ENCODE measurements at places on chromosomes 6 and 20.

GRCh38 chr6:25642667-25643328 lies 9.2 kb upstream of the SCGN start:
- DNase-seq, result no peak

DNA sequence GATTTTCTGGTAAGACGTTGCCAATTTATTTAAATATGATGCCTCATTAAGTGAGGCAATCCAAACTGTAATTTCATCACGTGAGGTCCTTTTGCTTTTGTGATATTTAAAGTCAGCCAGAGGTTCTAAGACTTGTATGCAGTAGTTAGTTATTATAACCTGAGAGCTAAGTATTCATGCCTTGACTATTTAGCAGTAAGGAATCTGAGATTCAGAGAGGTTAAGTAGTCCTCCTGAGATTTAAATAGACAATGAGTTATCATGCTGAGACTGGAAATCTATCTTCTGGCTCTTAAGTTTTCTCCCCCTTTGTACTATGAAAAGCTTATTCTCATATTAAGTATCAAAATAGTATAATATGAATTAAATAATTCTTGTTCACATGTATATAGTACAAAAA lies 158.0 kb downstream of the UTRN start:
- DNase-seq, result no peak

DNA sequence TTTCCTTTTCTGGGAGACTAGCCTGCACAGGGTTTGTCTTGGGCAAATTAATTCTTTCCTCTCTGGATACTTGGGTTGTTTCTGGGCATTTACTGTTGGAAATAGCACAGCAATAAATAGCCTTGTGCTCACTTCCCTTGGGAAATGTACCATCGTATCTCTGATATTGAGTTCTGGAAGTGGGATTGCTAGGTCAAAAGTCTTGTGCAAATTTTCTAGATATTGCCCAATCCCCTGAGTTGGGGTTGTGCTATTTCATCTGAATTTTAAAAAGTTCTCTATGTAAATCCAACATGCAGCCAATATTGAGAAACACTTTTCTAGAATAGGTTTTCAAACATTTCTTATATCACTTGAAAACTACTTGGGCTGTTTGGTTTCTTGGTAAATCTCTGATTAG lies 64.0 kb upstream of the ELOVL5 start:
- no peak for DNase-seq

GRCh38 chr6:106199998-106200397 lies 113.9 kb downstream of the PRDM1 start:
- DNase-seq, result no peak

DNA sequence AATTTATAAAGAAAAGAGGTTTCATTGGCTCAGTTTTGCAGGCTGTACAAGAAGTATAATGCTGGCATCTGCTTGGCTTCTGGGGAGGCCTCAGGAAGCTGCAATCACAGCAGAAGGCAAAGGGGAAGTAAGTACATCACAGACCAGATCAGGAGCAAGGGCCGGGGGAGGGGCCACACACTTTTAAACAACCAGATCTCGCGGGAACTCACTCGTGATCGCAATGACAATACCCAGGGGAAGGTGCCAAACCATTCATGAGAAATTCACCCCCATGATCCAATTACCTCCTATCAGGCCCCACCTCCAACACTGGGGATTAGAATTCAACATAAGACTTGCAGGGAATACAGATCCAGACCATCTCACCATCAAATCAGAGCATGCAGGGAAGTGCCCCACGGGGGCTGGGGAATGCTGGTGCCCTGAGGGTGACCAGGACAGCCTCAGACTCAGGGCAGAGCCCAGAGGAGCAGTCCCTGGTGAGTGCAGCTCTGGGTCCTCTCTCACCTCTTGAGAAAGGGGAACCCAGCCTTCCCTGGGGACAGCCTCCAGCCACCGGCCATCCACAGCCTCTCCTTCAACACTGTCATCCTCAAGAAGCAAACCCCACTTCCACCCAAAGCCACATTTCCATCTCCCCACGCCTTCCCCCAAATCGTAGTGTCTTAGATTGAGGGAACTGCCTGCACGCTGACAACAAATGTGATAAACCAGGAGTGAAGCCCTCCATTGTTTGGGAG lies 80.7 kb downstream of the ANKRD60 start:
- DNase-seq, result no peak

DNA sequence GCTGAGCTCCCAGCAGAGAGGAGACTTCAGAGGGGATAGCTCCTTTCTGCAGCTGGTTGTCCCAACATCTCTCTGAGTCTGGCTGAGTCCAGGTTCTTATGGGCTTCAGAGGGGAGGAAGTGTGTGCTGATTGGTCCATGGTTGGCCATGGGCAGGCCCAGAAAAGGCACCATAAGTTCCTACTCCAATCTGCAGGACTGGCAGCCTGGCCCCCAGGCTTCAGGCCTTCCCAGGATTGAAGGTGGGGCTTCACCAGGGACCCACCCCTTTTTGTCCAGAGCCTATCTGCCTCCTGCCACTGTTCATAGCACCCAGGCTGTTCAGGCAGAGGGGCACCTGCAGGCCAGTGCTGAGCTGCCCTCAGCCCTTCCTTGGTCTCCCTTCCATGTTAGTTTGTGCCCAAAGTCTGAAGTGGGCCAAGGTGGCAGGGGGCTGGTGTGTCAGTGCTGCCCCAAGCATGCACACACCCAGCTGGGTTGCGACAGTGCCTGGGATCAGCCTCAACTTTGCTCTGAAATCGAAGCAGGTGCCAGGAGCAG lies 21.6 kb upstream of the TOP1 start:
- DNase-seq, result no peak

GRCh38 chr6:154410619-154411072 lies 54.0 kb upstream of the IPCEF1 start:
- no peak for DNase-seq

DNA sequence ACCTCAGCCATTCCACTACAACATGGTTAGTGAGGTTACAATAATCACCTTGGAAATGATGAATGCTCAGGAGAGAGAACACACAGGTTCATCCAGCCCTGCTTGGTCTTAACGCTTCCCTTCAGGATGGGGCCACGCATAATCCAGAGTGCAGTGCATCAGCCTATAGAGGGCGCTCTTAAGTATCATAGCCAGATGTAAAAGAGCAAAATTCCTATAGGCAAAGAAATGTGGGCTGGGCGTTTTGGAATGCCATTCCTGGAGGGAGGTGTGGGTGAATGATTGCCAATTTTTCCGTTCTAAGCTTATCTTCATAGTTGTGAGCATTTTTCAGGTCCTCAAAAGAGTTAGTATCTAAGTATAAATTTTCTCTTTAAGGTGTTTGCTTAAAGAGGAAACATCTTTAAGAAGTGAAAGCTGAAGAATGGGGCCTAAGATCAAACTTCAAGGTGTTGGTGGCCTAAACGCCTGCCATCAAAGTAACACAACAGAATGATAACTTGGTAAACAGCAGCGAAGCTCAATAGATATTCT lies 1.8 kb downstream of the RIPOR2 start:
- DNase-seq, result no peak

DNA sequence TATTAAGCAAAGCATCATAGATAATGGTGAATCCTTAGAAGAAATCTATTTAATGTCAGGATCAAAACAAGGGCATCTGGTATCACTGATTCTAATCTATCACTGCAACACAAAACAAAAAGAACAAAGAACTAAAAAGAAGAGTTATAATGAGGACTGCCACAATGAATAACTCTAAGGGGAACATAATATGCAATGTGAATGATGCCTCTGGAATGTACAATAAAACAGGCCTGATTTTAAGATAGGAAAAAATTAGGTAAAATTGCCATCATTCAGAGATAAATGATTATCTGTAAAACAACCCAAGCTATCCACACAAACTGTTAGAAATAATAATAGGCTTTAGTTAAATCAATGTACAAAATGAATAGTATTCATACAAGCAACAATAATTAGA lies 936.7 kb upstream of the CITED2 start:
- DNase-seq, result no peak

- DNase-seq, result peak; percentile 52
Measured at GRCh38 chr6:105087571-105088211, 92.1 kb downstream of the POPDC3 start.

DNA sequence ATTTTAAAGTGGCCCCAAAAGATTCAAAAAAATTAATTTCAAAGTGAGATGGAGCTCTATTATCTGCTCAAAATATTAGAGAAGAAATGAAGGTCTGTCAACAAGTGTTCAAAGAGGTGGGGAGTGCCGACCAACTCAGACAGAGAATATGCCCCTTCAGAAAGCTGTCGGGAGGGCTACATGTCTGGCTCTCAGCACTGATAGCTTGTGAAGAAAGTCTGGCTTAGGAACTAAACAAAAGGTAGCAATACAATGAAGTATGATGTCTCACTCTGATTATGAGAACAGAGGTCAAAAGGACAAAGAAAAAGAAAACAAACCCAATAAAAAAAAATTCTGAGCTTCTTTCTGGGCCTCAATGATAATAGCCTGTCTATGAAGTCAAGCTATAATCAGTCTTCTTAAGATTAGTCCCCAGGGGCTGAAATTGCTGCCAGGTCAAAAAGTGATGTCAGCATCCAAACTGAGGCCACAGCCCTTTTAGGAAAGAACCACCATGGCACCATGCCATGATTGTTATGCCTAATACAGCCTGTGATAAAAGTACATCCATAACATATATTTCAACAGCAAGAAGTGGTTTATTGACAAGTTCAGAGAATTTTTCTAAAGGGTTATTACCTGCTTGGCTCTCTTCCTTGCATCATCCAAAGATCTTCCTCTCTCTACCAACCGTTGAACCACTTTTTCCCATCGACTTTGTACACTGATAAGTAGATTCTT lies 150.9 kb downstream of the DST start:
- DNase-seq, result no peak

- no peak for DNase-seq
Measured at GRCh38 chr20:38253571-38253970, 7.0 kb downstream of the KIAA1755 start.

GRCh38 chr6:64644024-64644423 lies 1008.4 kb downstream of the PHF3 start:
- DNase-seq, result no peak

DNA sequence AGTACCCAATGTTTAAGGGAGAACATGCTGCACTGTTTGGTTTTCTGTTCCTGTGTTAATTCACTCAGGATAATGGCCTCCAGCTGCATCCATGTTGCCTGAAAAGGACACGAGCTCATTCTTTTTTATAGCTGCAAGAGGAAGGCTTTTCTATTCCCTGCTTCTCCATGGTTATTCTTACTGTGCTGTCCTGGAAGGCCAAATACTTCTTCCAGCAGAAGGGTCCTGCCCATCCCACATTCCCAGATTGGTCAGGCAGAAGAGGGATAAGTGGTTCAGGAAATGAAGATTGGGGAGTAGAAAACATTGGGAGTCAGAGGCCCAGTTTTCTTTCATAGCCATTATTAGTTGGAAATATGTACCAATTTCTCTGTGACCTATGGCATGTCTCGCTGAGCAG lies 122.4 kb downstream of the TCP11 start:
- DNase-seq, result no peak

GRCh38 chr6:160447350-160447749 lies 99.2 kb downstream of the SLC22A3 start:
- DNase-seq, result no peak

GRCh38 chr6:399785-400534 lies 8.4 kb downstream of the IRF4 start:
- no peak for DNase-seq

DNA sequence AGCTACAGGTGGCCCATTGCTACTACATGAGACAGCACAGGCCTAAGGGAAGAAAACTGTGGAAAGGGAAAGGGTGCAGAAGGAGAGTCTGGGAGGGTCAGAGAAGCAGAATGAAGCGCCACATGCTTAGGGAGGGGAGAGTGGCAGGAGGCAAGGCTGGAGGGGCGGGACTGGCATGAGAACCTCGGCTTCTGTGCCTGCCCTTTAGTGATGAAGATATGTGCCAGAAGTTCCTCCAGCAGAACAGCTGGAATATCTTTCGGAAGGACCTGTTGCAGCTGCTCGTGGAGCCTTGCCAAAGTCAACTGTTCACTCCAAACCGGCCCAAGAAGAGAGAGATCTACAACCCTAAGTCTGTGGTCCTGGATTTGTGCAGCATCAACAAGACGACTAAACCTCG lies 61.8 kb downstream of the CNBD2 start:
- no peak for DNase-seq

- no peak for DNase-seq
Measured at GRCh38 chr6:11851387-11851786, 72.8 kb upstream of the ADTRP start.

- no peak for DNase-seq
Measured at GRCh38 chr6:108741331-108741989, 106.8 kb upstream of the ARMC2 start.

DNA sequence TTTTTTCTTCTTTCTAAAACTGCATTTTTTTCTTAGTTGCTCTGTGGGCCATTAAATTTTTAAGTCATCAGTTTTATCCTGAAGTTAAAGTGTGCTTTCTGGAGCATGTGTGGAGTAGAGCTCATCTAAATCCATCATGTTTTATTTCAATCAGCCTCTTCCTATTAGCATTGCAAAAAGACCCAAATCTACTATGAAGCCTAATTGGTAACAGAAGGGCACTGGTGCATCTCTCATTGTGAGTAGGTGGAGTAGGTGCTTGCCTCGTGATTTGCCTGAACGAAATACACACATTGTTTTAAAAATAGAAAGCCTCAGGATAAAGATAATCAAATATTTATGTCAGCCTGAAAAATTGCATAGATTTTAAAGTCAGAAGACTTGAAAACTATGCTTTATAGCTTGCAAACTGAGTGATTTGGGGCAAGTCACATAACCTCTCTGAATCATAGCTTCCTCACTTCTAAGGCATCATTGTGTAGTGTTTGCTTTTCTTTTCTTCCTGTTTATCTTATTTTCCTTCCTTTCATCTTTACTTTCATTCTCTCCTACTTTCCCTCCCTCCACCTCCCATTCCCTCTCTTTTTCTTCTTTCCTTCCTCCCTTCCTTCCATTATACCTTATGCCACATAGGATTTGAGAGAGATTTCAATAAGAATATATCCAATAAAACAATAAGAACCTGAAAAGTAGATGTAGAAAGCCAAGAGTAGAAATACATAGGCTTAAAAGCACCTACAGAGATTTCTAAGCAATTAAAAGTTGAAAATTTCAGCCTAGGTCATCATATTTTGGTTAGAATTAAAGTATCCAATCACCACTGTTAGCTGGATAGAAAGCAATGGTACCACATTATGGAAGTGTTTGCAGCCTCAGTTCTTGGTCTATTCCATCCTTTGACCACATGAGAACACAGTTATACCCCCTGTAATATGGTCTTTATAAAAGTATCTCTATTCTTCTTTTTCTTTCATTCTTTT lies 49.6 kb upstream of the RNF146 start:
- DNase-seq, result no peak

GRCh38 chr6:7050872-7051779 lies 56.6 kb upstream of the RREB1 start:
- DNase-seq, result no peak

- DNase-seq, result no peak
Measured at GRCh38 chr20:44025756-44026155, 111.1 kb downstream of the TOX2 start.

DNA sequence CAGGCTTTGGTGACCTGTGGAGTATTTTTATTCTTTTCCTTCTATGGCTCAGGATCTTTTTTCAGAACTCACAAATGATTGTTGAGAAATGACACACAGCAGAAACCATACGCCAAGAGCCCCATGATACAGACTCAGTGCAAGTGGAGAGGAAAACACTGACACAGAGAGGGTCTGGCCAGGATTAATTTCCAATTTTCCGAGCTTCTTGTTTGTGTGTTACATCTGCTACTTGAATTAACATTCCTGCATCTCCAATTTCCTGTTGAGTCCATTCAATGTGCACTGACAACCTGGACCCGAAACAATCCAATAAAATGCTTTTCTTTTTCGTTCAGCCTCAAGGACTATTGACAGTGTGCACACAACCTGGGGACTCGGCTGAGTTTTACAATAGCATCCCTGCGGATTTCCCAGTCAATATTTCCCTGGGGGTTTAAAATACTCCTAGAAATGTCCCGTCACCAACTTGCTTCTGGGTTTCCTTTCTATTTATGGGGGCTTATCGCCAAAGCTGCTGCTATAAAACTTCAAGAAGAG lies 4.9 kb upstream of the MLN start:
- no peak for DNase-seq

Data from Jurkat, Clone E6-1 (cell line).